ENCODE measurements at places on chromosomes 16 and 17.

DNA sequence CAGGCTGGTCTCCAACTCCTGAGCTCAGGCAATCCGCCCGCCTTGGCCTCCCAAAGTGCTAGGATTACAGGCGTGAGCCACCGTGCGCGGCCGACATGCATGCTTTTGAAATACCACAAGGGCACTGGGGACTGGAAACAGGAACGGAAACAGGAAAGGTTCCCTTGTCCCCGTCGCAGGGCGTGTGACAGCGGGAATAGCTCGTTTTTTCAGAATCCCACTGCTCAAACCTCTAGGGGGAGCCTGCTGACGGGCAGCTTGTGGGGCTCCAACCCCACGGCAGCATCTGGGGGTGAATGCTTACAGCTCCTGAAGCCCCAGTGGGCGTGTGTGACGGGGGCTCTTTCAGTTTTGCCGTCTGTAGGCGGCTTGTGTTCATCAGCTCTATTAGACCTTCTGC, 18.8 kb upstream of the ASGR2 start:
- peak; percentile 21 for DNase-seq

- DNase-seq, result no peak
These were observed 23.6 kb downstream of the SDR42E1 start for GRCh38 chr16:81987706-81988105.

DNA sequence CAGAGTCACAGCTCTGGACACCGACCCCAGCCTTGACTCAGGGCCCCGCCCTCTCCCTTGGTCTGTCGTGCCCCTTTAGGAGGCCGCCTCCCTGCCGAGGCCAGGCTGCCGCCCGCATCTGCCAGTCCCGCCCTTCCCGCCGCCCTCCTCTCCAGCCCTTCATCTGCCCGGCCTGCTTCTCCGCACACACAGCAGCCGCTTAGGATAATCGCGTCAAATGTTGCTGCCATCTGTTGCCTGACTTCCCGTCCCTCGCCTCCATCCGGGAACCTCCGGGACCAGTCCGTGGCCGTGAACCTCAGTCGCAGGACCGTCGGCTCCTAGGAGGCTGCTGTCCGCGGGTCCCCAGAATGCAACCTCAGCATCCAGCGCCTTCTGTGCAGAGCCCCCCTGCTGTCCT, 11.9 kb downstream of the GSE1 start:
- no peak for DNase-seq

- no peak for DNase-seq
These were observed 76.0 kb downstream of the LYRM1 start for GRCh38 chr16:20976576-20976975.

GRCh38 chr17:55053855-55054254, 85.3 kb downstream of the STXBP4 start:
- DNase-seq, result no peak

- no peak for DNase-seq
These were observed 23.1 kb upstream of the SDK2 start for GRCh38 chr17:73667181-73667959.

DNA sequence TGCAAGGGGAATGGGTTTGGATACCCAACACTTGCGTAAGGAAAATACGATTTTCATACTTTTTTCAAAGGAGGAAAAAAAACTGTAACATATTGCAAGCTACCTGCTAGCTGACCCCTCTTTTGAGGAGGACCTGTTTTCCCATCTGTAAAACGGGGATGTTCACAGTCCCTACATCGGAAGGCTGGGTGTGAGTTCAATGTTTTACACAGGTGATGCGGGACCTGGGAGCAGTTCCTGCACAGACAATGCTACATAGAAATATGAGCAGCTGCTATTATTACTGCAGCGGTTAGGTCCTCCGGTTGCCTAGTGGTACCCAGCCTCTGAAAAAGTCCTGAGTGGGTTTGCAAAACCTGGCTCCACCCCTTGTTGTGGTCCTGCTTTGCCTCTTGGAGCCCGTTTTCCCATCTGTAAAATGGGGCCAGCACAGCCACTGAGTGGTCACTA, 3.5 kb downstream of the SOCS1 start:
- DNase-seq, result no peak
